ENCODE measurements at places on chromosomes 2 and 18.

GRCh38 chr2:118577202-118577601, 270.2 kb downstream of the EN1 start:
- no peaks in the 10 kb centered on the region for H3K27me3 ChIP-seq
- H3K27ac ChIP-seq = no peak overlapping the region
- H3K4me3 ChIP-seq = no peak overlapping the region
- DNase-seq = no peak
- H3K36me3 ChIP-seq = no peaks in the 10 kb centered on the region

DNA sequence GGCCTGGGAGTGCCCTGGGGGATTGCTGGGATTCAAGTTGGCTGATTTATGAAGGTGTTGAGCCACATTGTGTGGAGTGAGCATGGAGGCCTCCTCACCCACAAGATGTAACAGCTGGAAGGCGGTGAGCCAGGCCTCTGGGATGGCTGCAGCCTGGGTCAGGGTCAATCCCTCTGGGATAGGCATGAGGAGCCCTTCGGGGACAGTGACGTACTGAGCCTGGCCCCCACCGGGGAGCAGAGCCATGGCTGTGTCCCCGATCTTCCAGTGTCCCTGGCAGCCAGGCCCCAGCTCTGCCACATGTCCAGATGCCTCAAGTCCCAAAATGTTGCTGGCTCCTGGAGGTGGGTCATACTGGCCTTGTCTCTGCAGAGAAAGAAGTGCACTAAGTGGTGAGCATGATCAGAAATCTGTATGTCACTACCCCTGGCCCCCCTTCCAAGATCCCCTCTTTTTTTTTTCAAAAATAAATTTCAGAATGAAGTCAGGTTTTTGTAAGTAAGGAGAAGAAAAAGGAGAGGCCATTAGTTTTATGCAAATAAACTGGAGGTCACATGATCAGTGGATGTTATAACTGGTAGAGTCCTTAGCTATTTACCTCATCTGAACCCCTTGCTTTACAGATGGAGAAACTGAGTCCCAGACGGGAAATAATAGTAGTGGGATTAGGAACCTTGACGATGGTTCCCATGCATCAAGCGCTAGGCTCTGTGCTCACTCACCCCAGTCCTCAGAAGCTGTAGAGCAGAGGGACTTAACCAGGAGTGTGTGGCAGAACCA, 1.7 kb downstream of the TP53I3 start:
- 0 out of 2 replicates have a peak, but pooled peaks cover 3% of the 10 kb centered on the region for H3K36me3 ChIP-seq
- peak overlapping the region; percentile 91 for H3K27ac ChIP-seq
- no peaks in the 10 kb centered on the region for H3K27me3 ChIP-seq
- H3K4me3 ChIP-seq = peak overlapping the region; percentile 54

DNA sequence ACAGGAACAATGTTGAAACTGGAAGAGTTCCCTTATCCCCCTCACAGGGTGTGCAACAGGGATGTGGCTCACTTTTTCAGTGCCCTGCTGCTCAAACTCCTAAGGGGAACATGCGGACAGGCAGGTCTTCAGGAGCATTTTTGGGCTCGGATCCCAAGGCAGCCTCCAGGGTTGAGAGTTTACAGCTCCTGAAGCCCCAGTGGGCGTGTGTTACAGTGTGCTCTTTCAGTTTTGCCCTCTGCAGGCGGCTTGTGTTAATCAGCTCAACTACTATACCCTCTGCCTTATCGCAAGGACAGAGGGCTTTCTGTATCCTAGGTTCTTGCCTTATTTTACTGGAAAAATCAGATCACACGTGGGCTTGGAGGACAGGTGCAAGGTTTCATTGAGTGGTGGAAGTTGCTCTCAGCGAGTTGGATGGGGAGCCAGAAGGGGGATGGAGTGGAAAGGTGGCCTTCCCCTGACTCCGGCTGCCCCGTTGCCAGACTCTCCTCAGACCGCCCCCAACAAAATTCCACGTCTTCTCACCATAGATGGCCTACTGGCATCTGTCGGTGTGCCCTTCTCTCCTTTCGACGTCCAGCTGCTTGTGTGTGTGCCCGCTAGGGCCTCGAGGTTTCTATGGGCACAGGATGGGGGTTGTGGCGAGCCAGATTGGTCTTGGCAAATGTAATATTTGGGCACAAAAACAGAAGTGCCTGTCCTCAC, 541.9 kb downstream of the TMX3 start:
- H3K4me1 ChIP-seq = no peaks in the 10 kb centered on the region
- no peaks in the 10 kb centered on the region for H3K36me3 ChIP-seq
- no peak overlapping the region for H3K27ac ChIP-seq
- peak; percentile 1 for DNase-seq
- no peak overlapping the region for H3K4me3 ChIP-seq

- H3K27ac ChIP-seq = no peak overlapping the region
- DNase-seq = no peak
- no peaks in the 10 kb centered on the region for H3K36me3 ChIP-seq
Observed at GRCh38 chr2:151681051-151681450, 53.2 kb downstream of the NEB start.

GRCh38 chr2:169107645-169108044, 38.3 kb downstream of the DHRS9 start:
- no peak overlapping the region for H3K4me3 ChIP-seq
- H3K27ac ChIP-seq = no peak overlapping the region
- no peaks in the 10 kb centered on the region for H3K27me3 ChIP-seq
- DNase-seq = no peak

DNA sequence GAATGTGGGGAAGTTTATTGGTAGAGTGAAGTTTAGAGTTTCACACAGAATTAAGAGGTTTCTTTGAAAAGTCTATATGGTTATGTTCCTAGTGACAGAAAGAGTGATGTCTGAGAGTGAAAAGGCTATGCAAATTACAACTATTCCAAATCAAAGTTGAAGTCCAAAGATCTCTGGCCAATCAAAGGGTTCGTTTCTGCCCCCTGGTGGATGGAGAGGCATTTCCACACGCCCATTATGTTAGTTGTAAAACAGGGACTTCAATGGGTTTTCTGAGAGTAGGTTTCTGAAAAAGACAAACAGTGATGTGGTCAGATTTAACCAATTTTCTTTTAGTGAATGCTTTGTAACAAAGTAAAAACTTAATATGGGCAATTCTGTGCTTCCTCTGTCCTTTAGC, 441.5 kb upstream of the POU3F3 start:
- H3K27me3 ChIP-seq = no peaks in the 10 kb centered on the region
- no peaks in the 10 kb centered on the region for H3K36me3 ChIP-seq
- no peak overlapping the region for H3K27ac ChIP-seq
- peak; percentile 44 for DNase-seq
- no peak overlapping the region for H3K4me3 ChIP-seq

DNA sequence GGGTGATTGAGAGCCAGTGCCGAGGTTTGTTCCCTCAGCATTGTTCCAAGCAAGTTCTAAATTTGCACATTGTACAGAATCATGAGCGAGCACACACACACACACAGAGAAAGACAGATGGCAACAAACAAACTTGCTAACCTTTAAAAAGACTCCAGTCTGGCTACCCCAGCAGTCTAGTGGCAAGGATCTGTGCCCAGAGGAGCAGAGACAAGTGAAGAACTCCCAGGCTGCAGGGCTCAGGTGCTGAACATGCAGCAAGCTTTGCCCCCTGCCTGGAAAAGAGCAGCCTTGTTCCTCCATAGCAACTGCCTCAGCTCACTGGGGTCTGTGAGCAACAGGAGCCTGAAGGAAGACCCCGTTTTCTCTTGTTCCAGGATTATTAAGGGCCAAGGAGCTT, 169.2 kb upstream of the CCDC68 start:
- H3K4me1 ChIP-seq = 0 out of 2 replicates have a peak, but pooled peaks cover 5% of the 10 kb centered on the region
- no peak for DNase-seq
- H3K36me3 ChIP-seq = no peaks in the 10 kb centered on the region
- H3K27ac ChIP-seq = no peak overlapping the region

DNA sequence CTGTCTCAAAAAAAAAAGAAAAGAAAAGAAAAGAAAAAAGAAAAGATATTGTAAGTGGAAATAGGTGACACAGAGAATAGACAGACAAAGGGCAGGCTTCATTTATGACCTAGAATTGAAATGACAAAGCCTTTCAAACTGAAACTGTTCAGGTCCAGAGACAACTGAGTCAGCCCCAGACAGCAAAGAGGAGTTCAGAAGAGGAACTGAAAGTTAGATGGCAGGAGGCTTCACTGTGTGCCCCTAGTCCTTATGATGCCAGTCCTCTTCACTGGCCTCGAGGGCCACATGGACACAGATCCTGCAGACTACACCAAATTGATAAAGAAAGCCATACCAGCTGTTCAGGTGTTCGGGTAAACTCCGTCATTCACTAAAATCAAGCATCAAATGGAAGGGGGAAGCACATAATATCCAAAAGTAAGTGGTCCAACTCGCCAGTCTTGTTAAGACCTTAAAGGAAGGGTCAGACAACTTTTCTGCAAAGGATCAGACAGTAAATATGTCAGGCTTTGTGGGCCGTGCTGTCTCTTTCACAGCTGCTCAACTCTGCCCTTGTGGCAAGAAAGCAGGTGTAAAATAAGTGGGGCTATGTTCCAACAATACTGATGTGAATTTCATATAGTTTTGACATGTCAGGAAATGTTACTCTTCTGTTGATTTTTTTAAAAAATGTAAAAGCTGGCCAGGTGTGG, 231.9 kb upstream of the MGAT5 start:
- no peaks in the 10 kb centered on the region for H3K36me3 ChIP-seq
- no peak for DNase-seq

DNA sequence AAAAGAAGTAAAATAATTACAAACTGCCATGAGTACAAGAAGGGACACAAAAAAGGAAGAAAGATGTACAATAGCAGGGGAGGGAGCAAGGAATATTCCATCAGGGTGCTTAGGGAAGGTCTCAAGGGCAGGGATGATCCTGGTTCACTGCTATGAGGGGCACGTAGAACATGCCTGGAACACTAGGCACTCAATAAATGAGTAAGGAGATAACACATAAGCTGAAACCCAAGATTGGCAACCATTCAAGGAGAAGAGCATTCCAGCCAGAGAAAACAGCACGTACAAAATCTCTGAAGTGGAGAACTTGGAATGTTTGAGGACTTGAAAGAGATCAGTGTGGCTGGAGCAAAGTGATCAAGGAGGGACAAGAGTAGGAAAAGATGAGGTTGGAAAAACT, 103.2 kb downstream of the FAM161A start:
- no peaks in the 10 kb centered on the region for H3K4me1 ChIP-seq
- no peak overlapping the region for H3K4me3 ChIP-seq
- no peaks in the 10 kb centered on the region for H3K27me3 ChIP-seq
- H3K36me3 ChIP-seq = no peaks in the 10 kb centered on the region

- no peaks in the 10 kb centered on the region for H3K4me1 ChIP-seq
- no peaks in the 10 kb centered on the region for H3K36me3 ChIP-seq
- no peak overlapping the region for H3K4me3 ChIP-seq
Observed at GRCh38 chr2:239360008-239360407, 40.8 kb downstream of the HDAC4 start.

GRCh38 chr2:135555311-135555710, 24.0 kb downstream of the R3HDM1 start:
- no peaks in the 10 kb centered on the region for H3K27me3 ChIP-seq
- no peaks in the 10 kb centered on the region for H3K36me3 ChIP-seq
- peaks cover 10% of the 10 kb centered on the region for H3K4me1 ChIP-seq

GRCh38 chr18:44901283-44901682, 220.6 kb downstream of the SETBP1 start:
- no peaks in the 10 kb centered on the region for H3K4me1 ChIP-seq
- DNase-seq = no peak
- no peak overlapping the region for H3K27ac ChIP-seq
- H3K36me3 ChIP-seq = no peaks in the 10 kb centered on the region

DNA sequence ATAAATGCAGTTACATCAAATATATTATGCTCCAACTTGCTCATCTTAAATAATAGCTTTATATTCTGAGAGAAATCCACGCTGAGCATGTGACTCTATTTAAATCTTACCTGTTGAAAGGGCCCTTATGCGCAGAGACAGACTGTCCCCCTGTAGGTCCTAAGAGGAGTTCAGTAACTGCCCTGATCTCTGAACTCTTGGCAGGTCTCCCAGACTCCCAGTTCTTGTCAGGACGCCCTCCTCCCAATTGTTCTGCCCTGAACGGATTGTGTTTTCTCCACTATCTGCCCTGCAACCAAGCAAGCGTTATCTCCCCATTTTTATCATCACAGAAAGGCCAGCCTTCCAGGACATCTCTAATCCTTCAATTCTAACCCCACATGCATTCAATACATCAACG, 954.6 kb downstream of the TSN start:
- H3K4me1 ChIP-seq = no peaks in the 10 kb centered on the region
- no peak overlapping the region for H3K4me3 ChIP-seq
- H3K27me3 ChIP-seq = no peaks in the 10 kb centered on the region
- H3K36me3 ChIP-seq = no peaks in the 10 kb centered on the region

GRCh38 chr2:102446936-102447335, 24.0 kb downstream of the IL18RAP start:
- no peak for DNase-seq
- no peaks in the 10 kb centered on the region for H3K4me1 ChIP-seq
- no peak overlapping the region for H3K4me3 ChIP-seq

GRCh38 chr18:79819968-79820351, 22.2 kb downstream of the KCNG2 start:
- no peaks in the 10 kb centered on the region for H3K36me3 ChIP-seq
- no peaks in the 10 kb centered on the region for H3K27me3 ChIP-seq
- H3K4me1 ChIP-seq = no peaks in the 10 kb centered on the region
- no peak for DNase-seq
- H3K27ac ChIP-seq = no peak overlapping the region

DNA sequence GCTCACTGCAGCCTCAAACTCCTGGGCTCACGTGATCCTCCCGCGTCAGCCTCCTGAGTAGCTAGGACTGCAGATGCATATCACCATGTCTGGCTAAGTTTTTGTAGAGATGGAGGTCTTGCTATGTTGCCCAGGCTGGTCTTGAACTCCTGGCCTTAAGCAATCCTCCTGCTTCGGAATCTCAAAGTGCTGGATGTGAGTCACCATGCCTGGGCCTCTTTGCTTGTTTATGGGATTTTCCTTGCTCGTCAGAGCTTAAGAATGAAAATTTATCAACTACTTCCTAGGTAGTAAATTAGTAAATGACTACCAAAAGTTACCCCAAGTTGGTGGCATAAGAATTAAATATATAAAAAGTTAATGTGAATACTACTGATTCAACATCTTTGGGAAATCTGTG, 51.0 kb downstream of the ACTR3 start:
- no peaks in the 10 kb centered on the region for H3K36me3 ChIP-seq
- no peak for DNase-seq

DNA sequence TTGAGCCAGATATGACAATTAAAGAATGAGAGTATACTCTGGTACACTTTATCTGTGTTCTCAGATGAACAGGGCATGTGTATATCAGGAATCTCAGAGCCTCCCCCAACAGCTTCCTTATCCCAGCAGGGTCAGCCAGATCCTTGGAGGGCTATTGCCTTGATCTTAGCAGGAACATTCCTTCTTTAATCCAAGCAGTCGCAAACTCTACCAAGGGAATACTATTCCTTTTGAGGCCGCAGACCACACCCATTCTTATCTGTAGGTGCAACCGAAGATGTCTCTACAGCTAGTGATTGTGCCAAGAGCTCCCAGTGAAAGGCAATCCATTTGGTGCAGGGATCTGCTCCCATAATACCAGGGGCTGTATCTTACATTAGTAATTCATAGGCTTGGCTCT, 118.3 kb upstream of the DOK6 start:
- no peak overlapping the region for H3K27ac ChIP-seq
- no peak for DNase-seq
- H3K27me3 ChIP-seq = no peaks in the 10 kb centered on the region
- no peaks in the 10 kb centered on the region for H3K4me1 ChIP-seq
- no peak overlapping the region for H3K4me3 ChIP-seq

GRCh38 chr2:133122529-133122928, 445.7 kb downstream of the NCKAP5 start:
- H3K4me3 ChIP-seq = no peak overlapping the region
- H3K27ac ChIP-seq = no peak overlapping the region
- no peaks in the 10 kb centered on the region for H3K36me3 ChIP-seq
- H3K4me1 ChIP-seq = no peaks in the 10 kb centered on the region

All from Caco-2 (cell line).